Sciatic nerve (tissue), 2 donors: ENCODE measurements at places on chromosomes 3 and 15. TPM values are rescaled to one million over a fixed set of nuclear protein-coding genes. Genes with fewer than 3 reads are reported as not detected.

The GOLGA8G gene
- not detected for total RNA-seq

The ISG20 gene
- total RNA-seq: 20.2 TPM

DNA sequence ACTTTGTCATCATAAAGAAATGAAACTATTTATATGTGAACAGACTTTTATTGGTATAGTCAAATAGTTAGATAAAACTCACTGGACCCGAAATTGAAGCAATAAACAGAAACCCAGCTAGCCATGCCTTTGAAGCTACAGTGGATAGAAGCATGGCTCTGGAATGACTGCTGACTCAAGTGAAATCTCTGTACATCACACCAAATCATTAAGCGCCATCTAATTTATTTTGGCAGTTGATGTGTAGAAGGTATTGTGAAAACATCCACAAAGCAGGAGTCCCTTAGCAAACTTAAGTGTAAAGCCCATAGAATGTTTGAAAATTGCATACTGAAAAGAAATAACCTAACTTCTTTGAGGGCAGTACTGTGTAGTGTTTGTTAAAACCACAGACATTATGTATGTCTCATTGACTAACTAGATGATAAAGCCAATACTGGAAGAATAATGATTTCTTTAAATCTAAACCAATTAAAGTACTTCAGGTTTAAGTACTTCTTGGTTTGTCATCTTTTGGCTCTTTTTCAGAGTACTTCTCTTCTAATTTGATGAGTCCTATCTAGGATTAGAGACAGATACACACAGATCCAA is 42.8 kb upstream of the FBXL22 start:
- no peak for DNase-seq

DNA sequence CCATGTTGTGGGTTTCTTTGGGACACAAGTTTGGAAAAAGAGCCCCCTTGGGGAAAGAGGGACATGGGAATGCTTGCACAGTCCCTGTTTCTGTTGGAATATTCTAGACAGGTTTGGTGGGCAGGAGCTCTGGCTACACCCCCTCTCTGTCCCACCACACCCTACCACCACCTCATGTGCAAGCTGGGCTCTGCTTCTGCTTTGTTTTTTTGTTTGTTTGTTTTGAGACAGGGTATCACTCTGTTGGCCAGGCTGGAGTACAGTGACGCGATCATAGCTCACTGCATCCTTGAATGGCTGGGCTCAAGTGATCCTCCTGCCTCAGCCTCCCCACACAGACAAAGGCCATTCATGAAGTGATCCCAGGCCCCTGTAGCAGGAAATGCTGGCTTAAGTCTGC is 56.9 kb upstream of the FGD5 start:
- no peak for DNase-seq

GRCh38 chr3:117105686-117106085 is 396.1 kb downstream of the TUSC7 start:
- DNase-seq: no peak

DNA sequence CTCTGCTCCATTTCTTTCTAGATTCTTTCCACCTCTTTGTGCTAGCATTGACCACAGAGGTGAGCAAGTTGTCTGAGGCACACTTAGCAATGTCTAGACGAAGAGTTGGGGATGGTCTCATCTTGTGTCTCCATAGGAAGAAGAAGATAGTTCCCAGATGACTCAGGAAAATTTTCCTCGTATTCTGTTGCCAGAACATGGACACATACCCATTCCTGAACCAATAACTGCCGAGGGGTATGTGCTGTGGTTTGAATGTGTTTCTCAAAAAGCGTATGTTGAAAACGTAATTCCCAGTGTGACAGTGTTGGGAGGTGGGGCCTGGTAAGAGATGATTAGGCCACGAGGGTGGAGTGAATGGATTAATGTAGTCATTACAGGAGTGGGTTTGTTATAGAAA is 107.5 kb upstream of the GALNT15 start:
- no peak for DNase-seq

- DNase-seq: no peak
These were observed 60.8 kb downstream of the EEFSEC start for GRCh38 chr3:128214056-128214455.

- DNase-seq: peak; percentile 53
These were observed 68.4 kb downstream of the TLE3 start for GRCh38 chr15:70029297-70029701.
